ENCODE measurements at places on chromosomes 4 and X.

DNA sequence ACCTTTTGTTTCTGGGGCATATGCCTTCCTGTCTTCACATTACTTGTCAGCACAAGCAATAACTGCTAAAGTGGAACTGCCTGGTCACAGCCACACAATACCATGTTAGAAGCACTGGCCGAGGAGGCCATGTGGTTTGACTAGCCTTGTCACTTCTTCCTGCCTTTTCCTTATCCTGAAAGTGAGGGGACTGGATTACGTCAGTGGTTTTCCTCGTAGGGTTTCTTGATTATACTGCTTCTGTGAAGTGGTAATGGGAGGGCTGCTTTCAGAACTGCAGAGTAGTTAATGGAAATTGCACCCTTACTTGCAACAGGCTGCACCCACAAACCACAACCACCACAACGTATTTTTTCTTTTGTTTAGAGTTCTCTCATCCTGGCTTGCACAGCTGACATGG lies 26.6 kb downstream of the ZRSR2 start:
- DNase-seq = peak; percentile 39

DNA sequence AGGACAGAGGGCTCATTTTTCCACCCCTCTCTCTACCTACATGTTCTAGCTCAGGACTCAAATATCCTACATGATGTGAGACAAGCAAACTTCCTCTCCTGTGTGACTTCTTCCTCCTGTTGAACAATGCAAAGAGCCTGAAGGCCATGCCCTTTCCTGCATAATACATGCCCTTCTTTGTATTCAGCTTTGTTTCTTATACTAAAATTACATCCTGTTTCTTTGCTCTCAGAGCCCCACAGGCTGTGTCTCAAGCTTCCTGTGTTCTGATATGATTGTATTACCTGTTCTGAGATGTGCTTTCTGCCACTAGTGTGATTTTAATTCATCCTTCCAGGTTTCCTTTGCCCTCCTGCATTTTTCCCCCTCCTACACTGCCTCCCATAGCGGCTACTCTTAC lies 166.4 kb upstream of the AFF2 start:
- DNase-seq = peak; percentile 72

- no peak for DNase-seq
These were observed 126.8 kb downstream of the NAA11 start for GRCh38 chr4:79198951-79199587.

DNA sequence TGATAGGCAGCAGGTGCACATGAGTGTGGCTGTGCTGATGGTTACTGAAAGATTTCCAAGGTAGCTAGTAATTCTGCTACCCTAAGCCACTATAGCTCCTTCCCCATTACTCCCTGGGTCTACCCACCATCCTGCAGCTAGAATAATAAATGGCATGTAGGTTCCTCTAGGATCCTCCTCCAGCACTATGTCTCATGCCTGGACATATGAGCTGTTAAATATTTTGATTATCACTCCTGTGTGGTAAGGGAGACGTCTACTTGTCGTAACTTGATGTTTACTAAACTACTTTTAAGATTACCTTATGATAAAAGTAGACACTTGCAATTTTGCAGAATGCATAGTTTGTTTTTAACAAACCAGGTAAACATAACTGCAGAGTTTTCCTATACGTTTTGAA lies 35.5 kb downstream of the TET2 start:
- no peak for DNase-seq

DNA sequence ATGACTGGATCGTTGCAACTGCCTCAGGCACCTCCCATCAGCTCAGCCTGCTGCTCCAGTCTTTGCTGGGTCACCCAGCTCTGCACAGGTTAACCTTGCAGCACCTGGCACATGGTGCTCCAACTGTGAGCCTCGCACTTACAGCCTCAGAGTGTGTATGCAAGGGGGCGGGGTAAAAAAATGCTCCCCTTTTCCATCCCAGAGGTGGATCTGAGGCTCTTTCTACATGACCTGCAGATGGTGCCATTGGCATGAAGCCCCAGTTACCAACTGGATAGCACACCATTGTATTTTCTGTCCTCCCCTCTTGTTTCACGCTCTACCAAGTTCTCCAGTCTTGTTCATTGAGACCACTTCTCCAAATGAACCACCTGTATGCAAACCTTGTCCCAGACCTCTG lies 46.2 kb upstream of the TRPC3 start:
- DNase-seq = no peak

GRCh38 chrX:133364865-133365264 lies 50.4 kb downstream of the GPC4 start:
- DNase-seq = no peak

DNA sequence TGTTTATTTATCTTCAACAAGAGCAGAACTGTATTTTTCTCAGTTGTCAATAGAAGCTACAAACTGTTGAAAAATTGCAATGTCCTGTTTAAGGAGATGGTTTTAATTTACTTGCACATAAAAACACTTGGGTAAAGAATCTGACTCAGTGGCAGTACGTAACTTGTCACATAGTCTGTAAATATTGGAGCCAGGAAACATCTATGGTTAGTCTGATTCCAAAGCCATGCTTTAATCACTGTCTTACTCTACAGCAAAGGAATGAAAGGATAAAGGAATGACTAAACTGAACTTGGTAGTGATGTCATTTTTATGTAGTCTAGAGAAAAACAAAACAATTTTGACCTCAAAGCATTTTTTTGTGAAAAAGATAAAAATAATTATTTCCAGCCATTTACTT lies 537.2 kb downstream of the STIM2 start:
- no peak for DNase-seq

GRCh38 chr4:177001271-177002175 lies 208.8 kb upstream of the VEGFC start:
- DNase-seq = no peak

- DNase-seq = no peak
These were observed 432.8 kb upstream of the FMR1 start for GRCh38 chrX:147478899-147479298.

DNA sequence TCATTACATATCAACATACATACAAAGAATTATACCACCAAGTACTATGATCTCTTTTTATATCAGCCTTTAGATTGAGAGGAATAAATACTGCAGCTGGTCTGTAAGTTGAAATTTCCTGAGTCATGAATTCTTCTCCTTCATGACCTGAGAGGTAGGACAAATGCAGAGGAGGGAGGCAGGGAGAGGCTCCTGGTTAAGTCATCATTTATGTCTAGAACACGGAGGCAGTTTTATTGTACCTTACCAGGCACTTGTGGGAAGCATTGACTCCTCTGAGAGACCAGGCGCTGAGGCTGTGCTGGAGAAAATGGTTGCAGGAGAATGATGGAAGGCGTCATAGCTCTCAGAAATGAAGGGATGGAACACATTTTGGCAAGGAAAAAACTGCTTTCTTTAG lies 12.5 kb upstream of the CASK start:
- no peak for DNase-seq

DNA sequence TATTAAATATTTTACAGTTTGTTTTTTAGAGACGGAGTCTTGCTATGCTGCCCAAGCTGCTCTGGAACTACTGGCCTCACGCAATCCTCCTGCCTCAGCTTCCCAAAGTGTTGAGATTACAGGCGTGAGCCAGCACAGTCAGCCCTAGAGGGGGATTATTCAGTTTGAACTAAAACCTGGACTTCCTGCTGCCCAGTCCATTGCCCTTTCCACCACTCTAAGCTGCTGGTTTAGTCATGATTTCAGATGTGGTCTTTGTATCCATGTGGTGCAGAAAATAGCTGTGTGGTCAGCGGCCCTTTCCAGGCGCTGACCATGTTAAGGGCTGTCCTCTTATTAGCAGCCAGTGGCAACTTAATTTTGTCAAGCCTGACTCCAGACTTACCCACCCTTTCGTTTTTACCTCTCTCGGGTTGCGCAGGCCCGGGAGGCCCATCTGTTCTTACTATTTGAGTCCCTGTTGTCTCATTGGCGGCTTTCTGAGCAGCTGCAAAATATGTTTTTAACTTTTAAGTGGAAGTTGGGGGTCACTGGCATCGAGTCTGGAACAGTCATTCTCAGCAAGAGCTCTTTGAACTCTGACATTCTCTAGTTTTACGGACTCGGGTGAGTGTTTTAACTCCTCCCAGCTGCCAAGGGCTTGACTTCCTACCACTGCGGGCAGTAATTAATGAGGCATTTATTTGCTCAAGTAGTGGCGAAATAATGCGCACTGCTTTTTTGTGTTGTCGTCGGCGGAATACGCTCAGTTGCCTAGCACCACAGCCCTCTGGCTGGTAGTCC lies 773 bp upstream of the VMA21 start:
- peak; percentile 49 for DNase-seq
